ENCODE measurements at places on chromosomes 2 and 18.

- DNase-seq: no peak
Observed at GRCh38 chr2:54866868-54867267, 143.4 kb downstream of the EML6 start.

DNA sequence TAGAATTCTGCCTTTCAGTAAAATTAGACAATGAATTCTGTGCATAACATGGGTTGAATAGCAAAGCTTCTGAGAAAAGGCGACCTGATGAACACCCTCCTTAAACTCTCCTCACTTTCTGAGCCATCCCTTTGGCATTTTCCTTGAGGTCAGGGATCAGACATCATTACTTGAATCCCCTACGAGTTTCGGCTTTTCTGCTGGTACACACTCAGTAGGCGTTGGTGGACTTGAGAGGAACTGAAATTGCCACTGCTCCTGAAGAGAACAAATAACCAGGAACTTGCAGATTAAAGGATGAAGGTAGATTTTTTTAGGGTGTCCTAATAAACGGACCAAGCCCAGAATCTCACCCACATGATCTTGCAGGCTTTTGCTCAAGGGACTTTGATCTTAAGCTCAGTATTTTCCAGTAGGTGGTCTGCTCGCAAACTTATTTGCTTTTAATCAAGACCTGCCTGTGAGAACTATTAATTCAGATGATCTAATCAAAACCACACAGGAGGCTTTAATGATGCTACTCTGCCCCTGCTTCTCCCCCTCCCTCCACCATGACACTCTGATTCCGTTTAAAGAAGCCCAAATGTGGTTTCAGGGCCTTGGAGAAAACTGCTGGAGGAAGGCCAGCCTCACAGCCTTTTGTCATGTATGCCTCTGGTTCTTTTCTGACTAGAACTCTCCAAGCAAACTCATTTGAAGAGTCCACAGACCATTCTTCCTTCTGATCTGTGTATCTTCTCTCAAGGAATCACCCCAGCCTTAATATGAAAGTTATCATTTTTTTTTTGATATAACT is 124.9 kb downstream of the PRKCE start:
- DNase-seq: no peak

DNA sequence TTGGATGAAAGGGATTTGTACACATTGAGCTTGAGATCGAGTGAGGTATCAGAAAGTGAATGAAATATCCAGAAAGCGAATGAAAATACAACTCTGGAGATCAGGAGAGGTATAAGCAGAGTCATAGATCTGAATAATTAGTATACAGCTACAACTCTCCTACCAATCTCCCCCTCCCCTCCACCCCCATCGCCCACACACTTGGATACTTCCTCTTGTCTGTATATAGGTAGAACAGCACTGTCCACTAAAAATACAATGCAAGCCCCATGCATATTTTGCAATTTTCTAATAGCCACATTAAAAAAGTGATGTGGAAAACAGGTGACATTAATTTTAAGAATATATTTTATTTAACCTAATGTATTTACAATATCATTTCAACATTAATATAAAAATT is 23.7 kb upstream of the WIPF1 start:
- DNase-seq: no peak

DNA sequence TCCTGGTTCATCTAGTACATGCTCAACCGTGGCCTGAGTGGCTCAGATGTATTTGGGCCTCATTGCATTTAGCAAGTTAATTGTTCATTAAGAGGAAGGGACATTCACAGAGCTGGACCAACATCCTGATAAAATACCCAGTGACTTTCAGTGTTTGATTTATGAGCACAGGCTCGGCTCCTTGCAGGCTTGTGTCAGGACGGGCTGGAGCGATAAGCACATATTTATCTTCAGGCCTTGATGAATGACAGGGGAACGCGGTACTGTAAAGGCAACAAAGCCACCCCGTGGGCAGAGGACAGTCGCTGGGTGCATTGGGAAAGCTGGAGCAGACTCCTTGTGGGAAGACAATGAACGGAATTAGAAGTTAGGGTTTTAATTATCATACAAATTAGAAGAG is 548.6 kb upstream of the HS6ST1 start:
- DNase-seq: no peak

DNA sequence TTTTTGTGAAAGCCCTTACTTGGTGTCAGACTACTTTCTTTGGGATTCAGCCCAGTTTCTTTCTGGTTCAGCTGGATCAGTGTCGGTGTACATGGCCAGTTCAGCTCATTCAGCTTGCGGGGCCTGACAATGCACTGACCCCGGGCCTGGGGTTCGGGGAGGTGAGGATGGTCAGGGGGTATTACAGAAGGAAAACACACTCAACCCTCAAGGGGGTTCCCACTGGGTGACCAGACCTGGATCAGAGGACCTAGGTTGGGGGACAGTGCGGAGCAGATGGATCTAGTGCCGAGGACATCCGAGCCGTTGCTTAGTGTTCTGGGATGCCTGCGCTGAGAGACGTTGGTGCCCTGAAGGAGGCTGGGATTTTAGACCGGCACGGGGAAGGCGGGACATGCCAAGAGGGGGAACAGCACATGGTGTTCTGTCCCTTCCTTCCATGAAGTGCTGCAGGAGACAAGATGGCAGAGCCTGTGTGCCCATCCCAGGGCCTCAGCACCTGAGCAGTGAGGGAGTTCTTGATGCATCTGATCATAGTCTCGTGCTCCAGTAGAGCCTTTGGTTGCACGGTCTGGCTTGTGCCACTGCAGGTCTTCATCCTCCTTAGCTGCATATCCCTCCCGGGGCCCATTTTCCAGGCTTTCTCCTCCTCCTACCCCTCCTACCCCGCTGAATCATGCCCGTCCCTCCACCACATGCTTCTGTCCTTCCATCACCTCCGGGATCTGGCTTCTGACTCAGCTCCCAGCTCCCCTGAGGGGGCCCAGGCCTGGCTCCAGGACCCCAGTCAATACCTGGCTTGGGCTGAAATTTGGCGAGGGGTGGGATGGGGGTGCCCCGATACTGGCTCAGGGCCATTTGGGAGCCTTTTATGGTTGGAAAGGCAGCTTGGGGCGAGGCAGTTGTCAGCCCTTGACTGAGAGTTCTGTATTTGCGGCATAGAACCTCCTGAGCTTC is 18.0 kb downstream of the SPEG start:
- DNase-seq: no peak

GRCh38 chr2:59528525-59528924 is 1024.9 kb downstream of the BCL11A start:
- DNase-seq: no peak

GRCh38 chr18:64331419-64331818 is 182.5 kb upstream of the LINC00305 start:
- DNase-seq: no peak

- no peak for DNase-seq
Observed at GRCh38 chr2:128411431-128411830, 92.8 kb upstream of the HS6ST1 start.
